Effector CD4-positive, alpha-beta T cell (primary cell): ENCODE measurements at places on chromosomes 3 and 15.

- no peak for DNase-seq
Observed at GRCh38 chr15:57649138-57649537, 57.4 kb upstream of the POLR2M start.

GRCh38 chr15:69414701-69415167 is 585 bp downstream of the KIF23 start:
- DNase-seq: no peak

DNA sequence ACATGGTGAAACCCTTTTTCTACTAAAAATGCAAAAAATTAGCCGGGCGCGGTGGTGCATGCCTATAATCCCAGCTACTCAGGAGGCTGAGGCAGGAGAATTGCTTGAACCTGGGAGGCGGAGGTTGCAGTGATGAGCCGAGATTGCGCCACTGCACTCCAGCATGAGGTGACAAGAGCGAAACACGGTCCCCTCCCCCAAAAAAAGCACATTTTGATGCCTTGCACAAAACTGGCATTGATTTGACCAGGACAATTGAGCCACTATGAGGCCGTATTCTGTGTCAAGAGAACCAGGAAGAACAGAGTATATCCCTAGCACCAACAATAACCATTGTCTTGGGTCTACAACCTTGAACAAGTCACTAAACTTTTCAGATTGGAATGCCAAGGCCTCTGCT is 50.6 kb downstream of the SH3BP5 start:
- DNase-seq: no peak

DNA sequence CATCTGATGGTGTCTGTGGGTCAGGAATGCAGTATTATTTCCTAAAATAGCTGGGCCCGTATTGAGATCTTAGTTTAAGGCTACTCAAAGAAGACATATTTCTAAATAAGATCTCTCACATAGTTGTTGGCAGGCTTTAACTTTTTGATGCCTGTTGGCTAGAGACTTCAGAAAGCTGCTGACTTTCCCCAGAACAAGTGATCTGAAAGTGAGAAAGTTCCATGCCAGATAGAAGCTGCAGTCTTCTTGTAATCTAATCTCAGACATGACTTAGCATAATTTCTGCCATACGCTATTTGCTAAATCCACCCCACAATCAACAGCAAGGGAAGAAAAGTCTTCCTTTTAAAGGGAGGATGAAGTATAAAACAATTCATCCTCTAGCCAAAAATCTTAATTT is 867.1 kb downstream of the IGSF11 start:
- no peak for DNase-seq

GRCh38 chr15:78105476-78106241 is 13.3 kb downstream of the SH2D7 start:
- no peak for DNase-seq

GRCh38 chr15:88911766-88912118 is 1.4 kb downstream of the MFGE8 start:
- DNase-seq: no peak

DNA sequence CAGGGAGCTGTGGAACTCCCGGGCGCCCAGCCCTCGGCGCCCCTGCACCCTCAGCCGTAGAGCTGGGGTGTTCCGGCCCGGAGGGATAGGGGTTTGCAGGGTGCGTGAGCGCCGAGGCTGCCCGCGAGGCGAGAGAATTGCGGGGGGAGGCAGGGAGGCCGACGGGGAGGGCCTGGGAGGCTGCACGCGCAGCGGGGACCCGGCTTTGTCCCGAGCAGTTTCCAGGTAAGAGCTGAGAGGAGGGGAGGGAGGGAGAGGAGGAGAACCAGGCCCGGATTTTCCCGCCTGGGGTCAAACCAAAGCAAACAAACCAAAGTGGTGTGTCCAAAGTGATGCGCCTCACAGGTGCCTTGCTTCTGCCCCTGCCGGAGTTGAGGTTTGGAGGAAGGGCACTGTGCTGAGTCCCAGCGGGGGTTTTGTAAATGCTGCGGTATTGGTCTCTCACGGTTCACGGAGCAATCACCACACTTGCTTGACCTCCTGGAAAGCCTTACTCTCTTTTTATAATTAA is 146.4 kb downstream of the TJP1 start:
- no peak for DNase-seq

- DNase-seq: no peak
Observed at GRCh38 chr3:48411606-48412374, 18.1 kb downstream of the PLXNB1 start.

DNA sequence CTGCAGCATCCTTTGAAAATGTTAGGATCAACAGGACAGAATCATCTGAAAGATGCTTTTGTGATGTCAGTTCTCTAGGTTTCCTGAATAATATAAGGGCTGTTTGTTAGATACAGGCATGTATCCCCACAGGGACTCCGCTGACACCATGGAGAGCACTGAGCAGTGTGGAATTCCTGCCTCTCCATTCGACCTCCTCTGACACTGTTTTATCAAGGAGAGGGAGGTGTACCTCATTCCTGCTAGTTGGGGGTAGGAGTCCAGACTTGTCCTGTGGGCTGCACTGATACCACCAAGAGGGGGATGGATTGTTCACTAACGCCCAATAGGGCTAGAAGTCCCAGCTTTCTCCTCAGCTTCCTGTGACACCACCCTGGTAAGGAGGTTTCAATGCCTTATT is 46.6 kb downstream of the LARS2 start:
- DNase-seq: no peak

DNA sequence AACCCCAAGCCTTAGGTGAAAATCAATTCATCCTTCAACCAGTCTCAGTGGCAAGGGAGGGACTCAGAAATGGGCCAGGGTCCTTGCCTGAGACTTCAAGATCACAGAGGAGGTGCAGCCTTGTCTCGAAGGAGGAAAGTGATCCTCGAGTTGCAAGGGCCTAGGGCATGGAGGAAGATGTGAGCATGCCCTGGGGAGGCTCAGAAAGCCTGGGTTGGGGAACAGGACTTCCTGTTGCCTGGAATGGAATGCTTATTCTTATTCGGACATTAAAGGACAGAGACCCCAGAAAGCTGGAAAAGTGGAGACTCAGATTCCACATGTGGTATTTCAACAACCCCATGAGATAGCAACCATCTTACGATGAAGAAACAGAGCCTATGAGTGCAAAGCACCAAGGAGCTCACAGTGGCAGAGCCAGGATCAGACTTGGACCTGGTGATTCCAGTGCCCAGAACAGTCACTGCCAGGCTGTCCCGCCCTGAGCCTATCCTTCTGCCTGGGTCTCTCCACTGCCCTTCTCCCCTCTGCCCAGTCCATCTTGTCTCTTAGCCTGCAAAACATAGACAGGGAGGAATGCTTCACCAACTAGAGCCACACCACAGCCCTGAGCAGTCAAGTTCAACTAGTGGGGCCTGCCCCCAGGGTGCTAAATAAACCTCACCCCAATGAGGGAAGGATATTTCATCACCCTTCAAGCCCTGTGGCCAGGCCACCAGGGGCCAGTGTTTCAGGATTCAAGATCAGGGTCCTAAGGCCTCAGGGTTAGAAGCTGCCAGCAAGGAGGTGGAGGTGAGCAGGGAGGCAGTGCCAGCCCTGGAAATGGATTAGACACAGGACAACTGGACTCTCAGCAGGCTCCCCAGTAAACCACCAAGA is 21.9 kb downstream of the DAPK2 start:
- no peak for DNase-seq

DNA sequence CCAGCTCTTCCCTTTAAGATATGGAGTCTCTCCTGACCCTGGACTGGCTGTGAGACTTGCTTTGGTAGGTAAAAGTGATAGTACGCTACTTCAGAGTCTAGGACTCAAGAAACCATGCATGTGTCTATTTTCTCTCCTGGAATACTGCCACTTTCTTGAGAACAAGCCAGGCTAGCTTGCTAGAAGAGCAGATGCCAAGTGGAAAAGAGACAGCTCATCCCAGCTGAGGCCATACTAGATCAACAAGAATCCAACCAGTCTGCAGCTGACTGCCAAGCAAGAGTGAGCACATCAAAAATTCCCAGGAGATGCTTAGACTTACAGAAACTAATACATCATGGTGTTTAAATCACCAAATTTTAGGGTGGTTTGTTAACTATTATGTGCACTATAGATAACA is 208.3 kb upstream of the RBMS3 start:
- DNase-seq: no peak

DNA sequence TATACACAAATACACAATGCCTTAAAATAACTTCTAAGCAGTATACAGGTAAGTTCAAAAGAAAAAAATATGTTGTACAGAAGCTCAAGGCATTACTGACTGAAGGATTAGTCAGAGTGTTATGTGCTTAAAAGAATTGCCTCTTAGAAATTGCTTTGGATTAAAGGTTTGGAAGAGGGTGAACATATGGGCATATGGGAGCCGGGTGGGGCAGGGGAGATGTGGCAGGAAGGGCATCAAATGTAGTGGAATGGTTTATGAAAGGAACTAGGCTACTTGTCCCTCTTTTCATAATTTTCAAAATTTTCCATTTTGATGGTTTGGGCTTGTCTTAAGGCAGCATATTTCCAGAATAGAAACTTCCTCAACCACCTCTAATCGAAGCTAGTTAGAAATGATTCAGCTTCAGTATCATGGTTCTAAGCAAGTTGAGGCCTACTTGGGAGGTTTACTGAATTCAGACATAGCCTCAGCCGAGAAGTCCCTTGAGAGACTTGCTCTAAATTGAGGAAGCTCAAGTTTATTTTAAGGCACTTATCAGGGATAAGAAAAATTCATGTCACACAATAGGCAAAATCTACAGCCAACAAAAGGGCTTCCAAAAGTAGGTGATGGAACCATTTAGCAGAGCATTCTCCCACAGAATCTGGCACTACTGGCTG is 10.1 kb upstream of the GOLGB1 start:
- DNase-seq: no peak

DNA sequence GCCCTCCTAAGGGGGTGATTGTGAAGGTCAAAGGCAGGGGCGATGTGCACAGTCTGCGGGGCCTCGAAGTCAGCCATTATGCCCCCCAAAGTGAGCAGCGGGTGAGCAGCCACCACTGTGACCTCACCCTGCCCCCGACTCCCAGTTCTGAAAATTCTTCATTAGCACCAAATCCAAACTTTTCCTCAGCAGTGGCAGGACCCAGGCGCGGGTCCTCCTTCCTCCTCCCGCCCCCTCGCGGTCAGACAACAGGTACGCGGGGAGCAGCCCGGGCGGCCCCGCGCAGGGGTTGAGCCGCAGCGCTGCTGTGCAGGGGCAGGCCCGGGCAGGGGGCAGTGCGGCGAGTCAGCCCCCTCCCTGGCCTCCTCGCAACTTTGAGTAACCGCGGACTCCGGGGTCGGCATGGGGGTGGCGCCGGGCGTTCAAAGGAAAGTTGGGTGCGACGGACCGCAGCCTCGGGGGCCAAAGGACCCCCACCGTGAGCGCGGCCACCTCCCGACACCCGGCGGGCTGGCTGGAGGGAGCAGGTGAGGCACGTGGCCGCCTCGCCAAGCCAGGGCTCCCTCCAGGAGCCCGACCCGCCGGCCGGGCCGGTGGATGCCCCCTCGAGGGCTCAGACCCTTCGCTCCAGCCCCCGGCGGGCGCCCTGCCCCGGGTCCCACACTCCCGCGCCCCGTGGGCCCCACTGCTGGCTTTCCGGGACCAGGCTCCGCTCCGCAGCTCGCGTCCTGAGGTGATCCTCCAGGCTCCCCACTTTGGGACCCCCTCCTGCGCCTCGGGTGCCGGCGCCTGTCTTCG is 49.4 kb upstream of the CCDC174 start:
- DNase-seq: no peak

DNA sequence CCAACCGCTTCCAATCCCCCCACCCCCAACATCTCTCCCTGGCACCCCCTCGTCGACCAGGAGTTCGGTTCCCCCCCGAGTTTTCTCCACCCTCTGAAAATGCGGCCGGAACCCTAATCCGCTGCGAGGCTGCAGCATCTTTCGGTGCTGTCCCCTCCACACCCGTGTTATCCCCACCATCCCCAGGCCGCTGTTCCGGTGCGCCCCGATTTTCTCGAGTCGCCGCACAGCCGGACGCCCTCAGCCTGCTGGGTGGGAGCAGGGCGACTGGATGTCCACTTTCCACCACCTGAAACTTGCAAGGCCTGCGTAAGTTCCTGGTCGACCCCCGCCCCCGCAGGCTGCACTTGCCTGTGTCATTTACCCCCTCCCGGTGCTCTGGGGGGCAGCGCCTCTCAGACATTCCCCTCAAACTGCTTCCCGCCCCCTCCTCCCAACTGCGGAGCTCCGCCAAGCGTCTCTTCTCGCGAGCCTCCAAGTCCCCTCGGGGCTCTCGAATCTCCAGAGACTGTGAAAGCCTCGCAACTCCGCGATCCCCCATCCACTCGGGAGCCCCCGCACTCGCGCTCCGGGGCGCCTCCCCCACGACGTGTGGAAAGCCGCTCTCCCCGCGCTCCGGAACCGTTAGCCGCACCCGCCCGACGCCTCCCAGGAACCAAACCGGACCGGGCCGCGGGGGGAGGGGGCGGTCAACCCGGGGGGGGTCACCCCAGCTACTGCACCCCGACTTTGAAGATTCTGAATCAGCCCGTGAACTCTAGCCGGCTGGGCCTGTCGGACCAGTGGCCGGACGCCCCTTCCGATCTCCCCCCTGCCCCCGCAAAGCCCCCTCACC is 566 bp downstream of the ETV5 start:
- no peak for DNase-seq

DNA sequence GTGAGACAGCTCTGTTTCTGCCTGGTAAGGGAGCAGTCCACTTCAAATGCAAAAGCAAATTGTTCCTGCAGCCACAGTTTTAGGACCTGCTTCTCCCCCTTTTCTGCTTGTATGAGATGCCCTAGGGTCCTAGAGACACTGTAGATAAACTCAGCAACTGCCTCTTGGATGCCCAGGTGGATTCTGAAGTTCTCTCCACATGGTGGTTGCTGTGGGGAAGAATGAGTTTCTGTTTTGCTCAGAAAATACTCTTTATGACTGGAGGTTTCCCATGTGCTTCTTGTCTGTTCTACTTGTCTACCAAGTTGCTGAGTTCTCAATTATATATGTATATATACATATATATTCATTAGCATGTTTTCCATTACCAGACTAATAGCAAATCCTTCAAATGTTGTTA is 5.6 kb upstream of the ZNF80 start:
- DNase-seq: no peak

DNA sequence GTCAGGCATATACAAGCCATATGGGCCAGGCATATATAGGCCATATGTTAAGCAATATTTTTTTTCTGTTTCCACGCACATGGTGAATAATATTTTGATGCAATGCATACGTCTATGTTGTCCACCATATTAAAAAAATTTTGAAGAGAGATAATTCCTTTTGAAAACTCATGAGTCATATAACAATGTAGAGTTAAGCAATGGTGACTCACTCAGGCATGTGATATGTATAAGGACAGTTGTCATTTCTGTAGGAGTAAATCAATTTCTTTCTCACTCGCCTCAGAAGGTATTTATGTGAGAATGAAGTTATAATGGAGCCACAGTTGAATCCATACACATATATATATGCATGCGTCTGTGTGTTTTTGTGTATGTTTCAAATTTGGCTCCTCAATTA is 272.6 kb downstream of the EPHA3 start:
- DNase-seq: no peak

DNA sequence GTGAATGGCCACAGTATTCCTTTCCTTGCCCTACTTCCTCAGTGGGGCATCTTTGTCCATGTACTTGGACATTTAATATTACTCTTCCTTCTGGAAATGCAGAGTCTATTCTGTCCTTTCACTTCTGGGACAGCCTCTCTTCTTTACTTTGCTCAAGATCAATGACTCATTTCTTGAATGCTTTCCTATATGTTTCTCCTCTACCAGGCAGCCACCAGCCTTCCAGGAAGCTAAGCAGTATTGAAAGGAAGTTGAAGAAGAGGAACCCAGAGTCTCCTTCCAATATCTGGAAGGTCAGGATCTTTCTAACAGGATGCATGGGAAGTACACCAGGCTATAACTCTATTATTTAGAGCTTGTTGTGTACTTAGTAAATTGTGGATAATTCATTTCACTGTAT is 182.8 kb downstream of the CD47 start:
- DNase-seq: no peak

- no peak for DNase-seq
Observed at GRCh38 chr3:133761605-133762484, 15.7 kb downstream of the TF start.
